ENCODE measurements at places on chromosomes 16 and 17.

GRCh38 chr17:77916264-77916663 lies 42.2 kb upstream of the TNRC6C start:
- no peak for DNase-seq

GRCh38 chr17:3667366-3668278 lies 756 bp downstream of the TAX1BP3 start:
- no peak for DNase-seq

DNA sequence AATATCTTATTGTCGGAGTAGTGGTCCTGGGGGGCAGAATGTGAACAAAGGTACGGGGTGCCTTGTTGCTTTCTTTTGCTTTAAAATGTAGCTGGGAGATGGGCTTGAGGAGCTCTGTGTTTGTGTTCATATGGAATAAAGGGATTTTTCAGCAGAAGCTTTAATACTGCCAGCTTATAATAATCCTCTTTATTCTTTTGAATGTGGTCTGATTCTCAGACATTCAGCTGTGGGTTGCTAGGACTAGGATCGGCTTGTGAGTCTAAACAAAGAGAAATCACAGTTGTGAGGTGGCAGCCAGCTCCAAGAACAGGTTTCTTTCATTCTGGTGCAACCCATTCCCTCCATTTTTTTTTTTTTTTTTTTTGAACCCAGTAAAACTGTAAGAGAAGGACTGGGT lies 7.2 kb downstream of the MRPL58 start:
- DNase-seq, result no peak

DNA sequence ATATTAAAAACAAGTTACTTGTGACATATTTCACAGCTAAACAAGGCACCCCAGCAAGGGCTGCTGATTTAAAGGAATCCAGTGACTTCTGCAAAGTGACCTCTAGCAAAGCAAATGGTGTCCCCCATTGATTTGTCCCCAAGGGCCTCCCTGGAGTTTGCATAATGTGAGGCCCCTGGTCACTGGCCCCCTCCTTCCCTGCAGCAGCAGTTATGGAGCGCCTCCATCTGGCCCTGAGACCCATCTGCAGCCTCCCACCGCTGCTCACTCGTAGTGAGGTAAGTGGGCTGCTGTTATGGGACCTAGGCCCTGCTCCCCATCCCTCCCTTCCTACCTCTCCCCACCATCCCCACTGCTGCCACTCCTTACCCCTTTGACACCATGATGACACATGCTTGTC lies 19.6 kb upstream of the EEF2K start:
- no peak for DNase-seq

DNA sequence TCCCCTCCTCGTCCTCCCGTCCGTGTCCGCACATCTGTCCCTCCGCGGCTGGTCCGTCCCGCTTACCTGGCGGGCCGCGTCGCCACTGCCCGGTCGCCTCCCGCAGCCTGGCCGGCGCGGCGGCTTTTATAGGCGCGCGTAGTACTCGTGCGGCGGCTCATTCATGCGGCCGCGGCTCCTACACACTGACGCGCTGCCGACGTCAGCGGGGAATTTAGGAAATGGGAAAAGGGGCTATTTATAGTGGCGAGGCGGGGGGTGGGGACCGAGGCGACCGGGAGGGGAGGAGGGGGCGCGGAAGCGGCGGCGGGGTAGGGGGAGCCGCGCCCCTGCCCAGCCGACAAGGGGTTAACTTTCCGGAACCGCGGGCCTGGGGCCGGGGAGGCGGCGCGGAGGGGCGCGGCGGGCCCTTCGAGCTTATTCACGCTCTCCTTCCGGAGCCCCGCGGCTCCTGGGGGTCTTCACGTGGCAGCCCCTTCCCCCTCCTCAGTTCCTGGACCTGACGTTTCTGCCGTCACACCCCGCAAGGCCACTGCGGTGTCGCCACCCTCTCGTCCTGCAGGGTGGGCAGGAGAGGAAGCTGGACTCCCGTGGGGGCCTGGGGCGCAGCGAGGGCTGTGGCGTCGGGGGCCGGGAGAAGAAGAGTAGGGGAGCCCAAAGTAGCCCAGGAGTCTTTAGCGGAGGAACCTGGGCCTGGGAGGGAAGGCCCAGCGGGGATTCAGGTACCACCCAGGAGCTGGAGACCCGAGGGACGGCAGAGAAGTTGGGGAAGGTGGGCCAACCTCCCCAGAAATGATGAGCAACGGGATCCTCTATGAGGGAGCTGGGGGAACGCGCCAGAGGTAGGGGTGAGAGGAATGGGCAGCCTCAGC lies 3.6 kb upstream of the HIC1 start:
- DNase-seq, result no peak

DNA sequence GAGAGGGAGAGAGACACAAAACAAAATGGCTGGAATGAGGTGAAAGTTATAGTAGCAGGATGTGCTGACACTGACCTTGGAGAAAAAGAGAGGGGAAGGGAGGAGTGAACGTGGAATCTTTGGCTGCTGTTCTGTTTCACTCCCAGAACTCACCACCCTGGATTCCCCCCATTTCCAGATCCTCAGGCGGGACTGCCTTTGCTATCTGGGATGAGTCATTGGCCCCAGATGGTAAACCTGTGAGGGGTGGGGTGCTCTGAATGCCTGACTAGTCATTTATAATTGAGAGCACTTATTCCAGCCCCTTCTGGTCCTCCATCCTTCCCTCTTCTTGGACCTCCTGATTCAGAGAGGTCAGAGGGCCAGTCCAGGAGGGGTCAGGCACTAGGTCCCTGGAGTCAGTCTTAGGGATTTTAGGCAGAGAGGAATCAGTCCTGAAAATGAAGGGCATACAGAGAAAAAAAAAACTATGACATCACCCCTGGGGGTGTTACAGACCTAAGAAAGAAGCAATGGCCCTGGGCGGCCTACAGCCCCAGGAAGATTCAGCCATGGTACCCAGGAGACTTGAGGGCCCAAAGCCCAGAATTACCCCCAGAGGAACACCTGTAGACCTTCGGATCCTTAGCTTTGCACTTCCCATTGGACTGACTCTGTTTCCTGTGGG lies 2.2 kb upstream of the ZG16 start:
- DNase-seq, result no peak

GRCh38 chr16:23729503-23730424 lies 16.7 kb upstream of the ERN2 start:
- no peak for DNase-seq

- DNase-seq, result peak; percentile 31
Observed at GRCh38 chr16:73149334-73149733, 101.4 kb upstream of the ZFHX3 start.

- DNase-seq, result no peak
Observed at GRCh38 chr16:25000683-25001082, 14.5 kb downstream of the ARHGAP17 start.

Measured in NCI-H524 treated with DMSO at 0.1 percent for 48 hours (cell line).